ENCODE measurements at places on chromosomes 11 and 22.

DNA sequence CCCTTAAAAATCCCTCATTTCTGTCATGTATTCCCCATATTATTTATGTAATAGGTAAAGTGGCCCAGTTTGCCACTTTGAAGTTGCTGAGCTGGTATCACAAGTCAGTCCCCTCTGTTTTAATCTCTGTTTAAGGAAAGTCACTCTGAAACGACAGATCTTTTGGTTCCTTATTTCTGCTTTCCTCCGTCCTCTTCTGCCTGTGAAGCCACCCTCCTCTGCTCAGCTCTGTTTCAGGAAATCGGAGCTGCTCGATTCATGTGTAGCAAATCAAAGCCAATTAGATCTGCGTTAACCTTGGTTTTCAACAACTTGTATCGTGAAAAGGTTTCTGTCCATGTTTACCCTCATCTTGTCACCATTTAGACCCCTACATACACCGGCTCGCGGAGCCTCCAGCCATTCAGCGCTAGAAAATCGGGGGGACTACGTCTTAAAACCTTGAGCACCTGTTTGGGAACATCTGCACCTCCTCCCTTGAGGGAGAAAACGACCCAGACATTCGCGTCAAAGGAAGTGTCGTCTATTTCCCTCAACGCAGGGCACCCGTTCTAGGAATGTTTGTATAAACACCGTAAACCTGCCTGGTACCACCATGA lies 576 bp upstream of the SC5D start:
- DNase-seq: no peak

DNA sequence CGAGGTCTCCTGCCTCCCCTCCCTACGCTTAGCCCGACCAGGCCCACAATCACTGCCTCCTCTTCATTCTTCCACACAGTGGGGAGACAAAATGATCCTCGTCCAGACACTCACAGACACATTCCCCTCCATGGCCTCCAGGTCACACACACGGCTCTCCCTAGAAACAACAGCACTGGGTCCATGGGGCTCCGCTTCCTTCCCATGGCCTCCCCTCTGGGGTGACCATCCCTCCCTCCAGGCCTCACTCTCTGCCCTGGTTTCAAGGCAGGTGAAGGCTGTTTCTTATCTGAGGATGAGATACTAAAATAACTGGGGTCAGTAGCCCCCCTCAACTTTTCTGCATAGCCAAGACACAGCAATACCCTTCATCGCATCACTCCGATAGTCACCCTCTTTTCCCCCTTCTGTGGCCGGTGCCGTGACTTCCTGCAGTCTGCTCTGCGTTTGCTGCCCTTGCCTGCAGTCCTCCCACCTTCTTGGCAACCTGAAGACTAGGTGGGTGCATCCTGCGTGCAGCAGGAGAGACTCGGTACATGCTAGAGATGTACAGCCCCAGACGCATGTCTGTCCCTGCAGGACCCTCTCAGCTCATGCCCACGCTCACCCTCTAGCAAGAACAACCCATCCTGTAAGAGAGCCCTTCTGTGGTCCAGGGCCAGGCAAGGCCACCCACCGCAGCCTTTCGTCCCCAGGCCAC lies 55.8 kb downstream of the CD6 start:
- DNase-seq: no peak

- no peak for DNase-seq
Measured at GRCh38 chr22:37776639-37777005, 31.1 kb upstream of the GCAT start.

DNA sequence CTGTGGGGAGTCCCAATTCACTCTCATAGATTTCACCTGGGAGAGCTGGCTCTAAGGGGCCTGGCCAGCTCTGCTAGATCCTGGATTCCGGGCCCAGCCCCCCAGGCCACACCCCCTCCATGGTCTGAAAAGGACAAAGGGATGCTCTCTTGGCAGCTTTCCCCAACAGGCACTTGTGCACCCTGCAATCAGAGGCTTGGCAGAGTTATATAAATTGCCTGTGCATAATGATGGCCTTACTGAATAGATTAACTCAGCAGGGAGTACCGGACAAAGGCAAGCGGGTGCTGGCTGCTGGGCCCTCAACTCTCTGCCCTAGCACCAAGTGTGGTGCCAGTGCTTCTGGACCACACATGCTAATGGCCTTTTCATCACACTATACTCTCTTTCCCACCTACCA lies 461.6 kb downstream of the BUD13 start:
- no peak for DNase-seq

DNA sequence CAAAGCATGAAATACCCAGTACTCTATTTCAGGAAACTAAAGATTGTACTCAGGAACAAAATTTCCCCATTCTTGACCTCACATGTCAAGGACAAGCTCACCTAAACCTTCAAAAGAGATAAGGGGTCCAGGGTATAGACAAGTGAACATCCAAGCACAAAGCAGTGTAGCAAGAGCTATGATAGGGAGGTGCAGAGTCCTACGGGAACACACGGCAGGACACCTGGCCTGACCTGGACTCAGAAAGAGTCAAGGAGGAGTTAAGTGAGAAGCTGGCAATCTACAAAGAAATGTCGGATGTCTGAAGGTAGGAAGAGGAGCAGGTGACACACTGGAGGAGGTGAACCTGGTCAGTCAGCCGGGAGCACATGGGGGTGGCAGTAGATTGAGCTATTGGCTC lies 67.1 kb upstream of the LDLRAD3 start:
- DNase-seq: no peak

GRCh38 chr11:27847496-27847895 lies 147.2 kb upstream of the BDNF start:
- no peak for DNase-seq

GRCh38 chr11:94129512-94130297 lies 1.1 kb downstream of the PANX1 start:
- no peak for DNase-seq

- no peak for DNase-seq
Measured at GRCh38 chr11:21806947-21807346, 385.9 kb upstream of the ANO5 start.

GRCh38 chr11:106482917-106483785 lies 405.7 kb downstream of the AASDHPPT start:
- DNase-seq: no peak

- DNase-seq: no peak
Measured at GRCh38 chr11:36467012-36467411, 43.1 kb downstream of the TRAF6 start.

DNA sequence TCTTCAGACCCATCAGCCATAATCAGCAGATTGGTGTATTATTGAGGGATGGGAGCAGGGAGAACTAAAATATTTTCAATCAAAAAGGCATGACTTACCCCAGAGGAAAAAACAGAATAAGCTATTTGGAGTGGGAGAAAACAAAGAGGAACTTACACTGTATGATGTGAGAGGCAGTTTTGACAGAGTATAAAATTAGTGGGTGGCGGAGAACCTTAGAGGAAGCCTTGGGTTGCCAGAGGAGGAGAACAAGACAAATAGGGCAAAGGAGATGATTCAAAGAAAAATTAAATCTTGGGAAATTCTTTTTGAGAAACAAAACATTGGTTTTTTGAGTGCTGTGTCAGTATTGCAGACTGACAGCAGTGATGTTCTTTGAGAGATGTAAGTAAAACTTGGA lies 285.0 kb downstream of the C11orf87 start:
- no peak for DNase-seq

DNA sequence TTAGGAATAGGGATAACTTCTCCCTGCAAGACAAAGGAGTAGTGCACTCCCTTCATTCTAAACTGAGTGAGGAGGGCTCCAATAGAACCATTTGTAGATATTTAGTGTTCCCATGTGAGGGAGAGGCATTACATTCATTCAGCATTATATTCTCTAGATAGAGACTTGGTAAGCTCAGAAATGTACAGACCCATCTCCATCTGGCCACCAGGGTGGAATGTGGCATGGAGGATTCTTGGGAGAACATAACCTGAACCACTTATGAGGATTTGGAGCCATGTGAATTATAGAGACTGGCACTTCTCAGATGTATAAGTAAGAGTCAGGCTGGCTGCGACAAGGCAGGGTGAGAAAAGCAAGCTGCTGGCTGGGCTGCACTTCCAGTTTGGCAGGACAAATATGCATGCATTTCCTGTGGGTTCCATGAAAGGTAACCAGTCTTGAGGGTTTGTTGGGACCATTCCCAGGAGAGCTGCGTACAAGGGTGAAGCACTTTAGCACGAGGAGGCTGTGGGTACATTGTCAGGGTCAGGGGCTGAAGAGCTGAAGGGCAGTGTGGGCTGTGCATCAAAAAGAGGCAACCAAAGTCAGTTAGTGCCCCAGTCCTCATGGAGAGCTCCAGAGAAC lies 9.2 kb downstream of the RRP8 start:
- no peak for DNase-seq

DNA sequence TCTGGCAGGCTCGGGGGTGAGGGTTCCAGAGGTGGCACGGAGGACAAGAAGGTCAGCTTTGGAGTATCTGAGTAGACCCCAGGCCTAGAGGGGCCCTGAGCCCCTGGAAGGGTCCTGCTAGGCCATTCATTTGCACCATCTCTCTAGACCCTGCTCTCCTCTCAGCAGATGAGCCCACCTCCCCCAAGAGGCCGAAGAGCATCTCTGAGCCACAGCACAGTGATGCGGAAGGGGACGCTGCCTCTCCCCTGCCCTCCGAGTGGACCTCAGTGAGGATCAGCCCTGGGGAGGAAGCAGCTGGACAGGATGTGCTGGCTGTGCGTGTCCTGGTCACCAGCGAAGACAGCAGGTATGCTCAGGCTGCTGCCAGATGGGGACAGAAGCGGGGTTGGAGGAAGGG lies 101.6 kb upstream of the PARVA start:
- no peak for DNase-seq

GRCh38 chr22:49658902-49659280 lies 168.8 kb downstream of the BRD1 start:
- DNase-seq: no peak

DNA sequence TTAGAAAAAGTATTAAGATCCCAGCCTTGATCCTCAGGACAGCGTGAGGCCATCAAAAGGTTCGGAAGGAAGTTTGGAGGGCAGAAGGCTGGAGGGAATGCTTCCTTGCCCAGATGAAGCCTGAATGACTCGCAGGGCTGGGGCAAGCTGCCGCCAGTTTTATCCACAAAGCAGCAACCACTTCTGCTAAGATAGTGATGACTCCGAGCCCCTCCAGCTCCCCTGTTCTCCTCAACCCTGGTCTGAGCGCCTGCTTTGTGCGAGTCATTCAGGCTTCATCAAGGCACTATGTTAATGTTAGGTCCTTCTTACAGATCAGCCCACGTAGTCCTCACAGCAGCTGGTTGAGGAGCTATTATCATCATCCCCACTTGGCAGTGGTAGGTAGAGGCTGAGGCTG lies 158.8 kb downstream of the COMMD9 start:
- no peak for DNase-seq

DNA sequence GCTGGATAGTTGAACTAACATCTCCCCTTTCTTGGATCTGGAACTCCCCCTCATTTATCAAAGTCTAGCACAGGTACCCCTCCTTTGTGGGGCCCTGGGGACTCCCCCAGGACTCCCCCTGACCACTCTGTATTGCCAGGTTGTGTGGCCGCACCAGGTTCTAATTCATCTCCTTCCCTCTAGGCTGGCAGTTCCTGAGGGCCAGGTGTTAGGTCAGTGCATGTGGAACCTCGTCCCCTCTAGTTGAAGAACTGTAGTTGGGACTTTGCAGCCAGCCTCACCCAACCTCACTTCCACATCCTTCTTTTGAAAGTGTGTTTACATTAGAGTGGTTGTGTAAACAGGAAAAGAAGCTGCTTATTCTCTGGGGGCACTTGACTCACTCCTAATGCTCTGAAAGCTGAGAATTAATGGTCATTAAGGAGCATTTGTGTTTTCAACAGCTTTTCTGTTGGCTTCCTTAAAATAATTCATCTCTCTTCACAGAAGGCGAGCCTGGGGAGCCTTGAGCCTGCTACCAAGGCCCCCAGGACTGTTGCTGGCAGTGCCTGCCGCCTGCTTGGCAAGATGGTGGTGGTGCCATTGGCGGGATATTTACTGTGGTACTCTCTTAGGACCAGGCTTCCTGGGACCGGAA lies 11.8 kb downstream of the UPB1 start:
- DNase-seq: no peak

DNA sequence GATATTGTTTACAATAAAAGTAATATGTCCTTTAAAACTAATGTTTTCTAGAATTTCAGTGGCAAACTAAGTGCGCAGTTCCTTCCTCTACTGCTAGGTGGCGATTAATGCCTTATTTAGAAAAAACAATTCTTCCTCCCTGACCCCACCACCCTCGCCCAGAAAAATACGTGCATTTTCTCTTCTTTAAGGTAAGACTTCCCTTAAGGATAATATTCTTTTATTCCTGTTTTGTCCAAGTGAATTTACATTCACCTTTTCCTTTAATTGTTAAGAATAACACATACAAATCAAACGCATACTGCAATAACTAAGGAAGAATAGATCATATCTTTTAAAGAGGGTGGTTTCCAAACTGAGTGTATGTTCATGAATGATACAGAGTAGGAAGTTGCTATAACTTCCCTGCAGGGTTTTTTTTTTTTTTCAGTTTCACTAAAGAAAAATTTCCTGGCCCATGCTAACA lies 17.0 kb upstream of the PSMA1 start:
- DNase-seq: no peak

DNA sequence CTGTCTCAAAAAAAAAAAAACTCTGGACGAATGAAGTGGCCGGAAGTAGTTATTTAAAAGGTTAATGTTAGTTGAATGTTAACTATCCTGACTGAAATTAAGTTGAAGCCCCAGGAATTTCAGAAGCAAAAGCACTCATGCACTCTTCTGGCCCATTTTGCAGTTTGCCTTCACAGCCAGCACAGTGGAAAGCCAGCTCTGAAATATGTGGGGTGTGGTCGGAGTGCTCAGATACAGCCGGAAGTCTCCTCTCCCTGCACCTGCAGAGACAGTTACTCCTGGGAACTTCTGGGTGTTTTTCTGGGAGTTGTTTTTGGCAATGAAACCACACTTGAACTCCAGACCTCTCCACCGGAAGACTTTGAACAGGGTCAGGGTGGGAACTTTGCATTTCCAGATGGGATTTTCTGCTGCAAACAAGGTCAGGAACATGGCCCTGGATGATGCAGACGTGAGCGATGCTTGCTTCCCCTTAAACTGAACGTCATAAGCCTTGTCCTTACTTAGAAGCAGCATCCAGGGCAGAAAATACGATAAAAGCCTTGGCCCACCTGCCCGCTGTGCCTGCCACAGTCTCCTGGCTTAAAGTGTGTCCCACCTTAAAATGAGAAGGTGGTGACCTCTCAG lies 21.5 kb upstream of the CABP2 start:
- no peak for DNase-seq

DNA sequence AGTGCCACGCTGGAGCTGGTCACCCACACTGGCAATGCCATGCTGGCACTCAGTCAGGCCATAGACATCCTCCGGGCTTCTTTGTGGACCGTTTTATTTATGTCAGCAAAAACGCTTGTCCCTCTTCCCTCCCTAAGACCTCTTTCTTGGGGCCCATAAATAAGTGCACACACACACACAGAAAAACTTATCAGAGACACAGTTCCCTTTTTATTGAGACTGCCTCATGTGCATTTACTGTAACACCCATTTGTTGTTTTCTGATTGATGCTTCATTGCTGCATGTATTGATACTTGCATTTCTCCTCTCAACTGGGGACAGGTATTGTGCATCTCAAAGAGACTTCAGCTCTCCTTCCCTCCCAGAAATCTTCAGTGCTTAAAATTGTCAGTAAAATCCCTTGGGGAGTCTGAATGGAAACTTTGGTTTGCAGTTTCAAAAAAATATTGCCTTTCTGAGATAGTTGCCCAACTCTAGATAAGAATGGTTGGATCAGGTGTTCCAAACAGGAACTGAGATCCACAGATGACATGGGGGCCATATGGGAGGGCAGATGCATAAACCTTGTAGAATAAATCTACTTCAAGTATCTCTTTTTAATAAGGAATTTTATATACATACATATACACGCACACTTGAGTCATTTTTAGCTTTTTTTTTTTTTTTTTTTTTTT lies 50.9 kb downstream of the PPP2R1B start:
- no peak for DNase-seq
